ENCODE measurements at places on chromosomes 4 and X. TPM values are rescaled to one million over a fixed set of nuclear protein-coding genes. Genes with fewer than 3 reads are reported as not detected.

FAAH2 gene
- 0.38 TPM for total RNA-seq

DDX53 gene
- total RNA-seq = not detected

HMX1 gene
- not detected for total RNA-seq

LIMCH1 gene
- 9.1 TPM for total RNA-seq

AFF2 gene
- 0.16 TPM for total RNA-seq

CCDC120 gene
- 3.1 TPM for total RNA-seq

TCEAL8 gene
- 45.3 TPM for total RNA-seq

WNK3 gene
- 1.3 TPM for total RNA-seq

ZNF630 gene
- total RNA-seq = 0.33 TPM

ETNPPL gene
- total RNA-seq = not detected

STATH gene
- not detected for total RNA-seq

NR3C2 gene
- total RNA-seq = 2.4 TPM

MAGEA1 gene
- not detected for total RNA-seq

EPHA5 gene
- 0.25 TPM for total RNA-seq

All from mesangial cell (primary cell).